ENCODE measurements at places on chromosomes 2 and 18.

DNA sequence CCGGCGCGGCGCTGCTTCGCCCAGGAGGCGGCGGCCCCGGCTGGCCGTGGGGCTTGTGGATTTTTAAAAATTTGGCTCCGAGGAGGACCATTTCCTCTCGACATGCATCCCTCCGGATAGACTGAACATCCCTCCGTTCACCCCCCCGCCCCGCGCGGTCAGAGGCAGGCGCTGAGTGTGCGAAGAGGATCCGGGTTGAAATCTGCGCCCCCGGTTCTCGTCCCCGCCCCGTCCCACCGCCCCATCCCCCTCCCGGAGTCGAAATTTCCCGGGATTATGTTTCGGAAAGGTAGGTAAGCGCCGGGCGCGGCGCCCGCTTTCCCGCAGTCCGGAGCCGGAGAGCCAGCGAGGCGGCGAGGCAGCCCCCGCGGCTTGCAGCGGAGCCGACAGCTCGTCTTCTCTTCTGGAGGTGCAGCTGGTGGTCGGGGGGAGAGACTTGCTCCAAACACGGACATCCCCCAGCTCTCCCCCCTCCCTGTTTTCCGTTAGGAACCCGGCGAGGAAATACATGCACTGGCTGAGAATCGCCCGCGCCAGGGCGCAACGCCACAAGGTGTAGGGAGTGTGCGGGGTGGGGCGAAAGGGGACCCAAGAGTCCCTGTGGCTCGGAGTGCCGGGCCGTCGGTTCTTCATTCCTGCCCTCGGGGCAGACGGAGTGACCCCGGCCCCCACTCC lies at the start of gene PRKCE:
TSS of gene PRKCE (plus strand) at position 261 of the 675 bp plus-strand sequence.
- H3K27ac ChIP-seq: peak within 1 kb of the TSS; percentile 57
- H3K4me3 ChIP-seq: peak within 1 kb of the TSS; percentile 82
- no peaks in the 10 kb centered on the region for H3K27me3 ChIP-seq
- H3K4me1 ChIP-seq: peaks cover 42% of the 10 kb centered on the region

DNA sequence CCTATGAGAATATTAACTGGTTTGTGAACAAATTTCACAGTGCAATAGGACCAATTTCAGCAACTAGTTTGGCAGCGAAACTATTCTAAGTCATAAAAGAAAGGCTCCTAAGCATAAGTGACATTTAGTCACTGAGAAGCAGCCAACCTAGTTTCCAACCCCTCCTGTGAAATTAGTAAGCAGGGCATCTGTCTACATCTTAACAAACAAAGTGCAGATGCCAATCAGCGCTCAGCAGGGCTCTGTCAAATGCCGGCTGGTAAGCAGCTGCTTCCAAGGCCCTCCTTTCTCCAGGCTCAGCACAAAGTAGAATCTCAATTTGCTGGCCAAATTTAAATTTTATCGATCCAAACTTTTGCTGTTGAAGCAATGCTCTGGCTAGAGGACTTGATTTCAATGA lies 124.7 kb downstream of the ICOS start:
- DNase-seq: no peak
- H3K36me3 ChIP-seq: no peaks in the 10 kb centered on the region
- H3K4me1 ChIP-seq: no peaks in the 10 kb centered on the region
- H3K27ac ChIP-seq: no peak overlapping the region
- no peak overlapping the region for H3K4me3 ChIP-seq
- H3K27me3 ChIP-seq: 0 out of 3 replicates have a peak, but pooled peaks cover 4% of the 10 kb centered on the region

DNA sequence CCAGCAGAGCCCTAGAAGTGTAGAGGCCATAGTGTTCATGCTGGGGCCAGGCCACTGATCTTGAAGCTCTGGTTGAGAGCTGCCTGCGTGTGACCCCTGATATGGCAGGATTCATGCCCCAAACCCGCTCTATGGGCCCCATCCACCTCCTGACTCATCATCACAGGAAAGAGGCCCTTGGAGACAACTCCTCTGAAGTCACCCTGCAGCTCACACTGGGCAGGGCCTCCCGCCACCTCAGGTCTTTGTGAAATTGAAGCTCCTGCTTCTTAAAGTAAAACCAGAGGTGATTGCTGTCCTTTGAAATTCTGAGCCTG lies 12.0 kb upstream of the TUBB6 start:
- no peak overlapping the region for H3K27ac ChIP-seq
- peaks cover 3% of the 10 kb centered on the region for H3K27me3 ChIP-seq
- no peaks in the 10 kb centered on the region for H3K36me3 ChIP-seq
- peaks cover 5% of the 10 kb centered on the region for H3K4me1 ChIP-seq

DNA sequence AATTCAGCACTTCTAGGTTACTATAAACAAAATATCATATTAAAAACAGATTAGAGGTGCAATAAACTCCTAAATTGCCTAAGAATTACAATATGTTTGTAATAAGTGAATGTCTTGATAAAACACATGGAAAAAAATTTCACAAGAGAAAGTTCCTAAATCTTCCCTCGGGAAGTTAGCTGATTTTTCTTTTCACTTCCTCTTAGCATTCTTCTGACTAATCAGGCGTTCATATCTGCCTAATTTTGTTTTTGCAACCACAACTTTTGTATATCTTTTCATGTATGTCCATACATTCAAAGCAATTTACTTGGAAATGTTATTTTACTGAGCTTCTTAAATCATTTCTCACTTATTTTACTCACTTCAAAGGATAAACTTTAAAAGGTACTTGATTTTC lies 88.5 kb downstream of the RTTN start:
- no peak overlapping the region for H3K27ac ChIP-seq
- no peaks in the 10 kb centered on the region for H3K4me1 ChIP-seq
- H3K27me3 ChIP-seq: no peaks in the 10 kb centered on the region
- no peak overlapping the region for H3K4me3 ChIP-seq
